ENCODE measurements at places on chromosomes 3 and 15. TPM values are rescaled to one million over a fixed set of nuclear protein-coding genes. Genes with fewer than 3 reads are reported as not detected.

DNA sequence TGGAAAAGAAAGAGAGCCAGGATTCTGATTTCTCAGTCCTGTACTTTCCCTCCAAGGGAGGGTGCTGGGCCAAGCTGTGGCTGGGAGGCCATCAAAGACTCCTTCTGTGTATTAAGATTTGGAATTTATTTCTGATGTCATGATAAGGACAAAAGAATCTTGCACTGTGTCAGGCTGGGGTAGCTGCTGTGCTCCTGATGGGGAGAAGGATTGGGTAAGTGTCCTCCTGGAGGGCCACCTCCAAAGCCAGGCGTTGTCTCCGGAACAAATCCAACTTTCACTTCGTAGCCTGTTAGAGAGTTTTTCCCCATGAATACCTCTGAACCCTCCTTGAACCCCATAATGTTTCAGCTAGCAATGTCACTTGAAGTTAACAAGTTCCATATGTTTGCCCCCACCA, 29.9 kb downstream of the CLDN11 start:
- no peak for DNase-seq

DNA sequence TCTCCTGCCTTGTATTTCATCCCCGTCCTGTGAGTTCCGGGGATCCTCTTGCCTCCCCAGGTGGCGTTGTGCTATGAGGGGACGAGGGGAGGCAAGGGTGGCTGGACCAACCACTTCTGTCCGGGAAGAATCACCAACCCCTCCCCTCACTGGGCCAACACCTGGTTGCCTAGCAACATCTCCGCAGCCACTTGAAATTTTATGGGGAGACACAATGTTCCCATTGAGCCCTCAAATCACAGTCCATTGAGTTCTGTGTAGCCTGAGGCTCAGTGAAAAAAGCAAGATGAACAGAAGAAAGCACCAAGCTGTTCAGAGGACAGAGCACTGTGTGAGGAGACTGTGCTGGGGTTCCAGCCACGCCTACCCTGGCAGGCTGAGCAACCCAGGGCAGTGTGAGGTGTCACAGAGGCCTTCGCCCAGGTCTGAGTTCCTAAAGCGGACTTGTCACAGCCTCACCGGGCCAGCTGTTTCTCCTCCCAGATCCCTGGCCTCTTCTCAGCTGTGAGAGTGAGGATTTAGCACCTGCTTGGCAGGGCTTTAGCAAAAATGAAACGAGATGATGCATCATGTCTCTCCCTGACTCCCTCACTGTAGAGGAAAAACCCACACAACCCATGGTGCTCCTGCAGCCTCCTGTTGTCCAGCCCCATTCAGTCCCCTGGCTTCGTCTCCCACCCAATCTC, 76.8 kb downstream of the ATP2B2 start:
- DNase-seq: no peak

GRCh38 chr15:40847223-40847961, 3.5 kb downstream of the SPINT1 start:
- DNase-seq: no peak

DNA sequence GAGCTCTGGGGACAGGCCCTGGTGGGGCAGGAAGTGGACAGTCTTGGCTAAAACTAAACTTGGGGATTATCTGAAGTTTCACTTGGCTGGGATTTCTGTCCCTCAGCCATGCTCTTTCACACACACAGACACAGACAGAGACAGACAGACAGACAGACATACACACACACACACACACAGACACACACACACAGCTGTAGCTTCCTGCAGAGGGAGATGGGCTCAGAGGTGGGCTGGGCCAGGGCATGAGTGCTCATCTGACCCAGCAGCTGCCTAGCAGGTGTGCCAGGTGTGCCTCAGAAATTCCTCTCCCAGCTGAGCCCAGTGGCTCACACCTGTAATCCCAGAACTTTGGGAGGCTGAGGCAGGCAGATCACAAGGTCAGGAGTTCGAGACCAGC, 3.3 kb downstream of the RHOV start:
- no peak for DNase-seq

- no peak for DNase-seq
Observed at GRCh38 chr3:14991818-14992612, 44.6 kb downstream of the NR2C2 start.

Gene LNP1
- polyA plus RNA-seq: 6.1 TPM

Gene AGBL1
- polyA plus RNA-seq: 11.7 TPM

DNA sequence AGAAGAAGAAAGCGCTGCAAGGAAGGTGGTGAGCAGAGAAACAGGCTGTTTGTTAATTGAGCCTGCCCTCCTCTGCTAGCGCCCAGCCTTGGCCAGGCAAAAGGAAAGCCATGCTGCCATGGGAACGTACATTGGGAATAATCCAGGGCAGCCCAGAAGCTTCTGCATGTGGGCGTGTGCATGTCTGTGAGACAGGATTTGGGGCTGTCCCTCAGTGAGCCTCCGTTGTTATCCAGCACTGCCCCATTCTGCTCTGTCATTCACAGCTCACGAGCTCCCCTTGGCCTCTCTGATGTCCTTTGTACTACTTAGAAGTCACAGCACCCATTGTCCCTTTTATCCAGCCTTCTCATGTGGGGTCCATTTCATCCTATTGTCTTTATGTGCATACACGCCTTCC, 239.1 kb upstream of the ROPN1 start:
- DNase-seq: no peak

Gene GMNC
- not detected for polyA plus RNA-seq

GRCh38 chr3:30890907-30891306, 3.6 kb downstream of the GADL1 start:
- DNase-seq: no peak

DNA sequence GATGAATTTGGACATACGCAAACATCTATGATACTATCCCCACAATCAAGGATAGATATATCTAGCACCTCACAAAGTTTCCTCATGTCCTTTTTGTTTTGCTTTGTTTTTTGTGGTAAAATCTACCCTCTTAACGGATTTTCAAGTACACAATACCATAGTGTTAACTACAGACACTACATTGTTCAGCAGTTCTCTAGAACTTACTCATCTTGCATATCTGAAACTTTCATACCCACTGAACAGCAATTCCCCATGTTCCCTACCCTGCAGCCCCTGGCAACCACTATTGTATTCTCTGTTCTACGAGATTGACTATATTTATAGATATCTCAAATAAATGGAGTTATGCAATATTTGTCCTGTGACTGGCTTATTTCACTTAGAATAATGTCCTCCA, 58.1 kb upstream of the TJP1 start:
- no peak for DNase-seq

Gene MESP2
- polyA plus RNA-seq: 0.22 TPM

Gene XYLB
- polyA plus RNA-seq: 3.9 TPM

GRCh38 chr3:10635446-10636076, 130.2 kb upstream of the ATP2B2 start:
- DNase-seq: no peak

GRCh38 chr15:69253156-69253555, 45.6 kb upstream of the PAQR5 start:
- no peak for DNase-seq

GRCh38 chr3:17585394-17586325, 156.8 kb downstream of the TBC1D5 start:
- no peak for DNase-seq

- DNase-seq: no peak
Observed at GRCh38 chr3:15958692-15959433, 161.1 kb upstream of the ANKRD28 start.

DNA sequence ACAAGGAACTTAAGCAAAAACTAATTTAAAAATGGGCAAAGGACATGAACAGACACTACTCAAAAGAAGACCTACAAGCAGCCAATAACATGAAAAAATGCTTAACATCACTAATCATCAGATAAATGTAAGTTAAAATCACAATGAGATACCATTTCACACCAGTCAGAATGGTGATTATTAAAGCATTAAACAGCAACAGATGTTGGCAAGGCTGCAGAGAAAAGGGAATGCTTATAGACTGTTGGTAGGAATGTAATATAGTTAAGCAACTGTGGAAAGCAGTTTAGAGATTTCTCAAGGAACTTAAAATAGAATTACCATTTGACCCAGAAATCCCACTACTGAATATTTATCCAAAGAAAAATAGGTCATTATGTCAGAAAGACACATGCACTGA, 482.2 kb downstream of the SQOR start:
- no peak for DNase-seq

DNA sequence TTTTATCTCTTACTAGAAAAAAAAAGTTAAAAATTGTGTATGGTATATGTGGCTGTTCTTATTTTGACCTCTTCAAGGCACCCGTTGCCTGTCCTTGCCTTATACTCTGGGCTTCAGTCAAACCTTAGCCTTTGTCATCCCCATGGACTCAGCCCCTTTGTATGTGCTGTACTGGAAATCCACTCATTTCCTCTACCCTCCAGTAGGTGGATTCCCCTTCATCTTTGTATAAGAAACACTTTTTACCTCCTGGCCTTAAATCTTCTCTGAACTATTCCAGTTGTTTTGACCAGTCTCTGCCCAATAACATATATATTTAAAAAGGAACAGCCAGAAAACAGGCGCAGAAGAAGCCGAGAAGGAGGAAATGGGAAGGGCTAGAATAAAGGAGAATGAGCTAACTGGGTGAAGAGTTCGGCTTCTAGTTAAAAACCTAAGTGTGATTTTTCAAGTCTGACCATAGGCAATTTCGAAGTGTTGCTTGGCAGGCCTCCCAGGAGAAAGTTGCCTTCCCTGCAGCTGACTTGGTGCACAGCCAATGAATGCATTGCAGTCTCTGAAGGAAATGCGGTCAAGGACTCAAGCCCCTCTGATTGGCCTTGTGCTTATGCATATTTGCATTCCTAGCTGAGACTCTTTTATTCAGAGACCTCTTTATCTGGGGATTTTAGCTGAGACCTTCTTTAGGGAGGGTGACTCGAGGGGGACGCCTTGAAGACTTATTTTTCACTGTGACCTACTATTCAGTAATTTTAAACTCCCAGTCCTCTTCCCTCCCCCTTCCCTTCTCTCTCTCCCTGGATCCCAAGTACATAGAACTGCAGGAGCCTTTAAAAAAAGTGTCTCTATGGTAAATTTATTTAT, 277.4 kb downstream of the ROBO1 start:
- peak; percentile 57 for DNase-seq

GRCh38 chr3:23161896-23162570, 41.1 kb upstream of the UBE2E2 start:
- no peak for DNase-seq

DNA sequence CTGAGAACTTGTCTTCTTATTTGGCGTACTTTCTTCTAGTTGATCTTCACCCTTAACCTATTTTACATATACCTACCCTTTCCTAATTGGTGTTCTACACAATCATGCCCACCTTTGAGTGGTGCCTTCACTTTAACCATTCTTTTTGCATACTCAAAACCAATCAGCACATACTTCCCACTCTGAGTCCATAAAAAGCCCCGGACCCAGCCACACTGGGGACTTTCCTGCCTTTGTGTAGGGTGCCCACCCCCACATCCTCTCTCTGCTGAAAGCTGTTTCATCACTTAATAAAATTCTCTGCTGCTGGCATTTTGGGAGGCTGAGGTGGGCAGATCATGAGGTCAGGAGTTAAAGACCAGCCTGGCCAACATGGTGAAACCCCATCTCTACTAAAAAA, 15.9 kb upstream of the CHST2 start:
- no peak for DNase-seq

Gene ZIC4
- 3.8 TPM for polyA plus RNA-seq

- DNase-seq: no peak
Observed at GRCh38 chr3:191290311-191291025, 38.7 kb upstream of the CCDC50 start.

DNA sequence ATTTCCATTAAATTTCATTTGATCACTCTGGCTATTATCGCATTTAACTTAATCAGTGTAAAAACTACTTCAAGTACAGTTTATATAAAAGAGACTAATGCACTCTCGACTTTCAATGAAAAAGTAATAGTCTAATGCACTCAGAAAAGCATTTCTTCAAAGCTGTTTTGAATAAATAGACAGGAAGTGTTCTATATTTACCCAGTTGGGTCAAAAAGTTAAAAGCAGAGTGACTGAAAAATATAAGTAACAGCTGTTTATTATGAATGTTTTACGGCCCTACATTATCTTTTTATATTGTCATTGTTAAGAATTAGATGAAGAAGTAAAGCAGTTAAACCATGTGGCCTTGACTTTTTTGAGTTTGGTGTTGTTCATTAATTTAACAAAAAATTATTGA, 391.8 kb downstream of the ZPLD1 start:
- DNase-seq: no peak

- DNase-seq: no peak
Observed at GRCh38 chr3:124281453-124282316, 289.8 kb upstream of the ROPN1 start.

GRCh38 chr3:129663045-129663446, 56.6 kb upstream of the PLXND1 start:
- no peak for DNase-seq

DNA sequence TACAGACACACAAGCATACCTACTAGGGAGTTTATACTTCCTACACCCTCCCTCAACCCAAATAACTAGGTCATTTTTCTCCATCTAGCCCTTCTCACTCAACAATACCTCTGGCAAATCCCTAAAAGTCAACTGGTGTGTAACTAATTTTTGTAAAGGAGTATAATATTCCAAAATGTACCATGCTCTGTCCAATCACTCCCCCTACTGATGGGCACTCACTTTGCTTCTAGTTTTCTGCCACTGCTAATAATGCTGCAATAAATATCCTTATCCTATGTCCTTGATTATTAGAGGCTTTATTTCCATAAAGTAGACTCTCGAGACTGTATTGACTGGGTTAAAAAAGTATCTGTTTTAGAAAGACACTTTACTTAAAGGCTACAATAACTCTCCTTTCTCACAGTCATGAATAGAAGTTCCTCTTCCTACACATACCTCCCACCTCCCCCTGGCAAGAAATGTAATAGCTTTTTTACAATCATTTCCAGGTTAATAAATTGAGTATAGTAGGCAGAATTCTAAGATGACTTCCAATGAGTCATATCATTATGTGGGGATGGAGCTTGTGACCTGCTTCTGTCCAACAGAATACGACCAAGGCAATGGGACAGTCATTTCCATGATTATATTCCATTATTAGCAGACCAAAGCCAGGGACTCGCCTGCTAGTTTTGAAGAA, 30.0 kb downstream of the SHQ1 start:
- DNase-seq: peak; percentile 26

Gene KLF15
- polyA plus RNA-seq: 1.6 TPM

DNA sequence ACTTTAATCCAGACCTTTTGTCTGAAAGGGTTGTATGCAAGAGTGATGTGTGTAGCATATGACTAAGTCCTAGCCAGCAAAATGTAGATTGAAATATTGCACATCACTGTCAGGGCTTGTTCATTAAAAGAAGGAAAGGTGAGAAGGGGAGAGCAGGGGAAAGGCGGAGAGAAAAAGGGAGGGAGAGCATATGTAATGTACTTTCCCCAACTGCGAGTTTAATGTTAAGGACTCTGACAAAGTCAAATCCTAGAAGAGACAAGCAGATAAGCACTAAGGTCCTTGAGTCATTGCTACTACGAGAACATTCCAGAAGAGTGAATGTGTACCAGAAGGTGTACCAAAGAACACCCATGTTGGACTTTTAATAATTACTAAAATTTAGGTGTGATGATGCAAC, 1336.7 kb downstream of the NSUN3 start:
- no peak for DNase-seq
